ENCODE measurements at places on chromosomes 2 and 18.

DNA sequence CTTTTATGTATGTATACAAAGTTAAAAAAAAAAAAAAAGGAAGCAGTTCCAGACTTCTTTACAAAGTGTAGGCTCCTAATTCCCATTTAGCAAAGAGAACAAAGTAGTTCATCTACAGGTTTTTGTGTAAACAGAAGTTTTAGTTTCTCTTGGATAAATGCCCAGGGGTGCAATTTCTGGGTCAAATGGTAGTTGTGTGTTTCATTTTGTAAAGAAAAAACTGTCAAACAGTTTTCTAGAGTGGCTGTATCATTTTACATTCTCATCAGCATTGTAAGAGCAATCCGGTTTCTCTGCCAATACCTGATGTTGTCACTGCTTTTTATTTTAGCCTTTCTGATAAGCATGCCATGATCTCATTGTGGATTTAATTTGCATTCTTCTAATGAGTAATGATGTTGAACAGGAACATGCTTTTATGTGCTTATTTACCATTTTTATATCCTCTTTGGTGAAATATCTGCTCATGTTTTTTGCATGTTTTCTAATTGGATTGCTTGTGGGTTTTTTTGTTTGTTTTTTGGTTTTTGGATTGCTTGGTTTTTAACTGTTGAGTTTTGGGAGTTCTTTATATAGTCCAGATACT is 16.6 kb upstream of the PSME4 start:
- no peak for DNase-seq

DNA sequence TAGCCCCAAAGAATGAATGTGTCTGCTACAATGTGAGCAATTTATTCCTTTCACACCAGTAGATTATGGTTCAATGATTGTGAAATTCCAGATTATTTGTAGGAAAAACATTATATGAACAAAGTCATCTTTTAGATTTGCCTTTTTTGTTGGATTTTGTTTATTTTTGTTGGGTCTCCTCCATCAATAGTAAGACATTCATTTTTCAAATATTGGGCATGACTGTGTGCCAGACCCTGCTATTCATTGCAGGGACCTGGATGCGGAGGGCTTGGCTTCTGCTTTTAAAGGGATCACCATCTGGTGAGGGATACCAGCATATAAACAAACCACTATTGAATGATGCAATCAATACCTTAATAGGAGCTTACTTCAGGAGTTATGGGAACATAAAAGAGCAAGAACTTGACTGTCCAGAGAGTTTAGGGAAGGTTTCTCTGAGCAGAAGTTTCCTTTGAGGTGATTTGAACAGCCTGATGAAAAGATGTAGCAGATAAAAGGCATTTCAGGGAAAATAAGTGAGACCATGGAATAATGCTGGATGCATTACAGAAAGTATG is 486.7 kb downstream of the EPHA4 start:
- DNase-seq, result no peak

GRCh38 chr18:46899274-46899948 is 17.9 kb downstream of the PIAS2 start:
- DNase-seq, result no peak

- no peak for DNase-seq
Observed at GRCh38 chr2:151042964-151043363, 218.7 kb downstream of the RBM43 start.

DNA sequence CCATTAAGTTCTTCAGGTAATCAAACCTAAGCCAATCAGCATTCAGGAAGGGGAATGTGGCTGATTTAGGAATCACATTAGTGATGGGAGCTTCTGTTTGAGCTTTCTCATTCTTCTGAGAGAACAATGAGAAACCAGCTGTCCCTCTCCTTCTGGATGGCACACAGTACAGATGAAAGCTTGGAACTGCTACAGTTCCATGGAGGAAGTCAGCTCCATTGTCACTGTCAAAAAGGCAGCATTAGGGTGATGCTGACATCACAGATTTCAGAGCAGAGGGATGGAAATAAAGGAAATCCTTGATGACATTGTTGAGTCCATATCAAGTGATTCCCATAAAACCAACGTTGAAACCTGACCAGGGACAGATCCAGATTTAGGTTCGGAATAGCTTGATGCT is 36.1 kb upstream of the ACYP2 start:
- no peak for DNase-seq

DNA sequence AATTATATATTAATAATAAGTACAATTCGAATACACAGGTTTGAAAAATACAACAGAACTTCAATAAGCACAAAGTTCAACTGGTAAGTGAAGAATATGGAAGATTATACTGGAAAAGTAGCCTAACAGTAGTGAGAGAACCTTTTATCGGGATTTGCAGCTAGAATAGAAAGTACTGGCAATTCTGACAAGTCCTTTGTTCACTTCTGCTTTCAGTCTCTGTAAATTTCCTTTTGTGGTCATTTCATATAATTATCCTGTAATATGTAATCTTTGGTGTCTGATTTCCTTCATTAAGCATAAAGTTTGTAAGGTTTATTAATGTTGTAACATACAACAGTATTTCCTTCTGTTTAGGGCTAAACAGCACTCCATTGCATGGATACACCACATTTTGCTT is 67.2 kb downstream of the CUL3 start:
- no peak for DNase-seq

DNA sequence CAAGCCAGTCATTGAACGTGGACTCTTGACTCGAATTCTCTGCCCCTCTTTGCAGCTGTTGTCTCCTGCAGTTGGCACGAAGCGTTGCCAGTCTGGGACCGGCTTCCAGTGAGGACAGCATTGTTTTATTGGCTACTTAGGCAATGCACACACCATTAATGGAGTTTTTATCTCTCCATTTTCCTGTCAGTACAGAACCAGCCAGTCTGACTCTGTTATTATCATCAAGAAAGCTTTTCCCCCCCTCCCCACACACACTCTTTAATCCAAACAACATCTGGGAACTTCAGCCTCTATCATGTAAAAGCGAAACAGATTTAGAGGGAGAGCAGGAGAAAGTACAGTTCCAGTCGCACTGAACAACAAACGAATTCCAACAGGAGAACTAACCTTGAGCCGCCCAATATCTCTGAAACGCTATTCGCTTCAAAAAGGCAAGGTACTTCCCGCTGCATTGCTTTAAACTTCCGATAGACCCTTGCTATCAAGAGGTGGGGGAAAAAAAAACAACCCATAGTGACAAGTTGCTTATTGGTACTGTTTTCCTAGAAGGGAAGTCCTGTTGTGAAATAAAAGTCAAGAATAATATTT is 38.2 kb downstream of the ACVR1 start:
- DNase-seq, result no peak

- no peak for DNase-seq
Observed at GRCh38 chr2:203383038-203383437, 54.8 kb downstream of the ABI2 start.

DNA sequence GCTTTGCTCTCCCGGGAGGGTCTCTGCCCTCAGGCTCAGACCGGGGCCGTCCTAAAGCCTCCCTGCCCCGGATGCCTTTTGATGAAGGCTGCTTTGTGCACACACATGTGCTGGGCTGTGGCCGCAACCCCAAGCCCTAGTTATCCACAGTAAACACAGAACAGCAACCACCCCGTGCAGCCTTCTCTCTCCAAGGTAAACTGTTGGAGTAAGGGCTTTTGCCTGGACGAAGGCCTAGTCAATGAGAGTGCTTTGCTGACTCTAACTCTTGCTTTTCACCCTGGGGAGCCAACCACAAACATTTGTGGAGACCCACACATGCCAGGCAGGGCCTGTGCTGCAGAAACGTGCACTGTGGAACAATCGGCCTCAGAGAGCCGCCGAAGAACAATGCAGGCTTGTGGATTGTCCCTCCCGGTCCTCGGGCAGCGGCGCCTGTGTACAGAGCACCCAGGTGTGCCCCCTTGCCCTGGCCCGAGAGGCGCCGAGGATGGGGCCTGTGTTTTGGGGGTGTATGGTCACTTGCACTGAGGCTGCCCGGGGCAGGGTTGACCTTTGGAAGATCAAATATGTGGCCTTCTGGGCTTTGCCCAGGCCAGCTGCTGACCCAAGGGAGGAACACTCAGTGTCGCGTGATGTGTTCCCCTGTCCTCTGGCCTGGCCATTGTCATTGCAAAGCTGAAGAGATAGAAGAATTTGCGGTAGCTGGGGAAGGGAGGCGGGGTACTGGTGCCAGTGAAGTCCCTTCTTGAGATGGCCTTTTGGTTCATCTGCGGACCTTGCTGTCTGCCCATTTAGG is 37.0 kb downstream of the CTIF start:
- DNase-seq, result no peak

DNA sequence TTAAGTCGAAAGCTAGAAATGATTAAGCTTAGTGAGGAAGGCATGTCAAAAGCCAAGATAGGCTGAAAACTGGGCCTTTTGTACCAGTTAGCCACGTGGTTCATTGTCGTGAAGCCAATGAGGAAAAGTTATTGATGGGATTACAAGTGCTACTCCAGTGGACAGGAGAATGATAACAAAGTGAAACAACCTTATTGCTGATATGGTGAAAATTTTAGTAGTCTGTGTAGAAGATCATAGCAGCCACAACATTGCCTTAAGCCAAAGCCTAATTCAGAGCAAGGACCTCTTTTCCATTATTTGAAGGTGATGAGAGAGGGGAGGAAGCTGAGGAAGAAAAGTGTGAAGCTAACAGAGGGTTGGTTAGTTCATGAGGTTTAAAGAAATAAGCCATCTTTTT is 24.1 kb upstream of the RAMP1 start:
- DNase-seq, result no peak

DNA sequence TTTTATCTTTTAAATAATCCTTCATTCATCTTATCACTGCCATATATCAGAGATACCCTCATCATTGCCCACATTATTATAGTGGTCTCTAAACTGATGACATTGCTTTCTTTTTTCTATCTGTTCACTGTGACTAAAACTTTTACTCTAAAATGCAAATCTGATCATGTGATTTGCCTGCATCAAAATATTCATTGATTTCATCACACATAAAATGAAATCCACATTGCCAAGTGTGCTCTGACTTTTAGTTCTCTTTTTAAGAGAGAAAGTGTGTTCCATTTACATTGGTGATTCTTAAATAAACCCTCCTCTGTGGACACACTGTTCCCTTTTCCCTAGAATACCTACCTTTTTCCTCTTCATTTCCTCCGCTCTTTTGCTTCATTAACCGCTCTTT is 7.5 kb downstream of the REL start:
- DNase-seq, result no peak

DNA sequence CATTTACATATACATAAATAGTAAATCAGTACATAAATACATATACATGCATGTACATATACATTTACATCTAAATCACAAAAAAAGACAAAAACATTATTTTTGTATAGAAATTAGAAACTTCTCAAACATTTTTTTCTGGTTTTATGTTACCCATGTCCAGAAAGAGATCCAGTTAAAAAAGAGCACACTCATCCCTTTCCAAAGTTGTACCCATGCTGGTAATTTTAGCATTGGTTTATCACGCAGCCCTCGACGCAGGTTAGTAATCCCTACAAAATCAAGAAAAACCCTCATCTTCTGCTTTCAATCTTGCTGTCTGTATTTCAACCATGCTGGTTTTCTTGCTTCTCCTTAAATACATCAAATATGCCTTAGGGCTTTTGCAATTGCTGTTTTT is 10.5 kb downstream of the SCN9A start:
- DNase-seq, result no peak

DNA sequence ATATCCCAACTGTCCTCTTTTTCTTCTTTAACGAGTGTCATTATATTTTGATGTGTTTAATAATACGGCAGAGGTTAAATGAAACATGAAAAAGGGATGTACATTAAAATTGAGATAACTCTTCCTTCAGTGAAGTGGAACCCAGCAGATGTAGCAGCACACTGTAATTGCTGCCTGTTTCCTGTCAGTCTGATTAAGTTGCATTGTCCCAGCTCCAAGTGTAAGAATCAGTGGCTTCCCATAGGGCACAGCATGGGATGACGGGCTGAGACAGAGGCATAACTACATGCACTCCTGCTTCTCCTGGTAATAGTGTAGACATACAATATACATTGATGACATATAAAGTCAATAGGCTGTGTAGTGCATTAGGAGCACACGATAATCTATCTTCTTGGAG is 175.8 kb upstream of the TCF4 start:
- DNase-seq, result no peak

DNA sequence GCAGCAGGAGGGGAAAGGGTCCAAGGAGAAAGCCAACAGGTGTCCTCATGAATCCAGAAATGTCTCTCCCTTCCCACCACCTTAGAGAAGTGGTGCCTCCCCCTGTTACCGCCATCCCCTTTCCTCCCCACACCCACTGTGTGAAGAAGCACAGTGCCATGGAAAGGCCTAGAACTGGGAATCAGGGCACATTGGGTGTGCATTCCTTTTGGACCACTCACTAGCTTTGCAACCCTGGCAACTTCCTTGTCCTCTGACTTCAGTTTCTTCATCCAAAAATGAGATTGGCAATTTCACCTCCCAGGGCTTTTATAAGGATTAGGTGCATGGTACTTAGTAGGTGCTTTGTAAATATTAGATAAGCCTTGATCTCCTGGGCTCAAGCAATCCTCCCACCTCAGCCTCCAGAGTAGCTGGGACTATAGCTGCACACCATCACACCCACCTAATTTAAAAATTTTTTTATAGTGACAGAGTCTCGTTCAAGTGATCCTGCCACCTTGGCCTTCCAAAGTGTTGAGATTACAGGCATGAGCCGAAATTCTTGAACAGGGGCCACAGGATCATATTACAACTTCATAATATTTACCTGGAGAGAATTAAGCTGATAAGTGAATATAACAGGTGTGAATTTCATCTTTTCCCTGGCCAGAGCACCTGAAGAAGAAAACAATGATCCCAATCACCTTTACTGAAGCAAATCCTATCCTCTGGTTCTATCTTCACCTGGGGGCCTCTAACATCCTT is 97.9 kb upstream of the TAF1B start:
- DNase-seq, result no peak

DNA sequence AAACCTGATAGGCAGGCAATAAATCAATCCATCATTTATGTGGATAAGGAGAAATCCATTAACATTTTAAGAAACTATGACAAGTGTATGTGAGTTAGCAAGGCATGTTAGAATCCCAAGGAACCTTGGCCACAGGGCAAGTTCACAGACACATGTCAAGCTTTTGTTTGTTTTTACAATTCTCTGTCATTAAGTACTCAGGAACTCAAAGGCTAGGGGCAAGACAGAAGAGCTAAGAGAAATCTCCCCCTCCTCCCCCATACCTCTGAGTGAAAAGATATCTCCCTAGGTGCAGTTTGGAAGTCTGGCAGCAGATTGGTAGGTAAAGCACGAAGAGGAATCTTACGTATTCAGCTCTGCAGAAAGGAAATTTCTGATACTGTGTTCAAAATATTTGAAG is 348.1 kb downstream of the IRS1 start:
- no peak for DNase-seq
